ENCODE measurements at places on chromosomes 1 and 21.
A peak's percentile ranks its signal among the peaks of the same experiment; 100 is the strongest.

GRCh38 chr1:151535326-151536271 lies 4.5 kb upstream of the TUFT1 start:
- DNase-seq: no peak

- no peak for DNase-seq
Observed at GRCh38 chr1:230515451-230516145, 89.5 kb upstream of the PGBD5 start.

DNA sequence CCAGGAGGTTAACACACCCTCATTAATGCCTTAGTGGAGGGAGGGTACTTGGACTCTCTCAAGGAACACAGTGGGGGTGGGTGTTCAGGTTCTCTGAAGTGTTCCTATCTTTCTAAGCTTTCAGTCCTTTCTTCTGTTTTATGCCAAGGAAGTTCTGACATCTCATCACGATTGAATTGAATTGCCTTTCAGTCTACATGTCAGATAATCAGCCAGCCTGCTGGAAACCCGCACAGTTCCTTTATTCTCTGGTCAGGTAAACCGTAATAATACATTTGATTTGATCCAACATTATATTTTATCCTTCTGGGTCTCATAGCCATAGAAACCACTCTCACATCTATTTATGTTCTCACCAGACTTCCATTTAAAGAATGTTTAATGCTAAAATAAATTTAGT lies 339.0 kb downstream of the RWDD3 start:
- DNase-seq: no peak

- no peak for DNase-seq
Observed at GRCh38 chr1:201361652-201362504, 15.6 kb downstream of the TNNT2 start.

GRCh38 chr1:158771950-158772866 lies at the start of gene OR6N1:
Gene OR6N1 (minus strand): TSS chr1:158772195. CDS start chr1:158766682, 5,513 bp downstream.
- no peak for DNase-seq

- no peak for DNase-seq
Observed at GRCh38 chr1:241495741-241496140, 23.8 kb downstream of the FH start.

DNA sequence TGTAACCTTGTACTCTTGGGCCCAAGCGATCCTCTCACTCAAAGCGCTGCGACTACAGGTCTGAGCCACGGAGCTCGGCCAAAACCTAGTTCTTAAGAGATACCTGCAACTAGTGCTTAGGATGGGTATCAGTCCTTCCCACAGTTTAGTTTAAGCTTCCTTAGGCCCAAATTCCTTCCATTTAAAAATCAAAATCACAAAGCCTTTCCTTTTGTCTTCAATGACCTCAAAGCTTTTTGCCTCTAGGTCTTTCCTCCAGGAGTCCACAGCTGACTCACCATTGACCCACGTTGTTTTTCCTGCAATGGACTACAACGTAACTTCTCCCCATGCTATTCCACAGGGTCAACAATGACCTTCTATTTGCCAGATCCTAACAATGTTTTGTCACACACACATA lies 64.0 kb downstream of the APP start:
- no peak for DNase-seq

DNA sequence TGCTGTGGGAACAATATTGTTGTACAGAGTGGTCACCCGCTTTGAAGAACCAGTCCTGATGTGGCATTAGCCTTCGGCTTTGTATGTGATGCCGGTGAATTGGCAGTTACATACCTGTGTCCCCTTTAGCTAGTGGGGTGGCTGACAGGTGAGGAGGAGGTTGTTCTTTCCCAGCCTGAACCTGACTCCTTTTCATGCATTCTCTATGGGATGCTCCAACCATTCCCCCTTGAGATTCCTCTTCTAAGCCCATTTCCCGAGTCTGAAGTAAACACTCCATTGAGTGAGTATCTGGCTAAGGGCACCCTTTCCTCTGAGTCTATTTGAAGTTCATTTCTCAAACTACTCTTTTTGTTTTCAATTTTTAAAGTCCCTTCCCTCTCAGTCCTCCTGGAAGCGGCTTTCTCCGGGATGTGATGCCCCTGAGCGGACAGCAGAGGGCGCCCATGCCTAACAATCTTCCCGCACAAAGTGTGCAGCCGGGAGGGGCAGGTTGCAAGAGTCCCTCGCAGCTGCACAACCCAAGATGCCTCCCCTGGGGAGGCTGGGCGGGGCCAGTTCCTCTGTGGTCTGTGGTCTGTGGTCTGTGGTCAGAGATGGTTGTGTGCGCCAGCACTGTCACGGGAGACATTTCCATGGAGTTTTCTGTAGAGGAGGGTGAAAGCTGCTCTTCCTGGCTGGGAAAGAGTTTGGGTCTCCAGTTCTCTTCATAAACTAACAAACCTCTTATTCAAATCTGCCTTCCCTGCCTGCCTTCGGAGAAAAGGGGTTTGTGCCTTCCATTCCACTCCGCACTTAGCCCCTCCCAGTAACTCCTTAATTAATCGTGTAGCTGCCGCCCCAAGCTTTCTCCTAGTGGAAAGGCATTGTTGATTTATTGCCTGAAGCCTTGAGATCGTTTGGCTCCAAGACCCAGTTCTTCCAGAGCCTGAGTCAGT lies 36.4 kb upstream of the LMX1A start:
- DNase-seq: peak; percentile 78

DNA sequence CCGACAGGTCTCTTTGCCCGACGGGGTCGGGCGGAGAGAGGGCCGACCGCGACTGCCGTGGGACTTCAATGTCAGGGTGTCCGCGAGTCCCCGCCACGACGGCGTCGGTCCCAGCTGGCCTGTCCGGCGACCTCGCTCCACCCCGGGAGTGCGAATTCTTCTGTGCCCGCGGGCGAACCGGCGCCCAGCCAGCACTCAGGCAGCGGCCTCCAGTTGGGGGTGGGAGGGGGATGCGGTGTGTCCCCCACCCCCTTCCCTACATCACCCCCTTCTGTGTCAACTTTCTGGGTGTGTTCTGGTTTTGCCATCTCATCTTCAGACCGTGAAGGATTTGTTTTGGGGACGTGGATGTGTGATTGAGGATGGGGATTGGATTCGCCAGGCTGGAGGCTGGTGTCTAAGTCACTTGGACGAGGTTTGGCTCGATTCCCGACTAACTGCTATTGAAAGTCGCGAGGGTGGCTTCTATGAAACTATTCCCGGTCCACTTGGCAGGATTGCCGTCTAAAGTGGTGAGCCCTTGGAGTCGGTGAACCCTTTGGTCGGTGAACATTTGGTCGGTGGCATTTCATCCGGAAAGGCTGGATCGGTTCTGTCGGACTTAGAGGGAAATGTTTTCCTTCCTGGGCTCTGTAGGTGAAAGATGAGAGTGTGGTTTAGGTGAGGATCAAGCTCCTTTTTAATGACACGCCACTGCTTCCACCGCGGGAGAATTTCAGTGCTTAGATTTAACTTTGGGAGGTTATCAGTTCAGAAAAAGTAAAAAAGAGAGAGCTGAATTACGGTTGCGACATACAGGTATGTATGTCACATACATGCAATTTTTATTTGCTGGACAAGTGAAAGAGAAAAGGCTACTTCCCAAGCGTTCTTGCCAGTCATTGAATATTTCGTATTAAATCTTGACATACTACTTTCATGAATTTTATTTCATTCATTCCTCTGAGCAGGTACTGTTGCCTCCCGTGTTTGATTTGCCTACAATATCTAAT lies 771 bp downstream of the ABCD3 start:
- DNase-seq: no peak

DNA sequence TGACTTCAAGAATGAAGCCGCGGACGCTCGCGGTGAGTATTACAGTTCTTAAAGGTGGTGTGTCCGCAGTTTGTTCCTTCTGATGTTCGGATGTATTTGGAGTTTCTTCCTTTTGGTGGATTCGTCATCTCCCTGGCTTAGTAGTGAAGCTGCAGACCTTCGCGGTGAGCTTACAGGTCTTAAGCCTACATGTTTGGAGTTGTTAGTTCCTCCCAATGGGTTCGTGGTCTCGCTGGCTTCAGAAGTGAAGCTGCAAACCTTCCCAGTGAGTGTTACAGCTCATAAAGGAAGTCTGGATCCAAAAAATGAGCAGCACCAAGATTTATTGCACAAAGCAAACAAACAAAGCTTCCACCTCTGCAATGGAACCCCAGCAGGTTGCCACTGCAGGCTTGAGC lies 14.7 kb downstream of the LDLRAD1 start:
- no peak for DNase-seq

- no peak for DNase-seq
Observed at GRCh38 chr1:22428672-22429071, 23.0 kb upstream of the ZBTB40 start.

GRCh38 chr21:35035581-35035980 lies 13.5 kb downstream of the RUNX1 start:
- DNase-seq: no peak

GRCh38 chr1:89844860-89845259 lies 24.0 kb downstream of the LRRC8D start:
- no peak for DNase-seq

- DNase-seq: no peak
Observed at GRCh38 chr21:45408801-45409261, 3.9 kb downstream of the COL18A1 start.

GRCh38 chr21:38361324-38361723 lies 104.5 kb downstream of the KCNJ15 start:
- no peak for DNase-seq

- no peak for DNase-seq
Observed at GRCh38 chr1:85343612-85344255, 67.3 kb upstream of the BCL10 start.

DNA sequence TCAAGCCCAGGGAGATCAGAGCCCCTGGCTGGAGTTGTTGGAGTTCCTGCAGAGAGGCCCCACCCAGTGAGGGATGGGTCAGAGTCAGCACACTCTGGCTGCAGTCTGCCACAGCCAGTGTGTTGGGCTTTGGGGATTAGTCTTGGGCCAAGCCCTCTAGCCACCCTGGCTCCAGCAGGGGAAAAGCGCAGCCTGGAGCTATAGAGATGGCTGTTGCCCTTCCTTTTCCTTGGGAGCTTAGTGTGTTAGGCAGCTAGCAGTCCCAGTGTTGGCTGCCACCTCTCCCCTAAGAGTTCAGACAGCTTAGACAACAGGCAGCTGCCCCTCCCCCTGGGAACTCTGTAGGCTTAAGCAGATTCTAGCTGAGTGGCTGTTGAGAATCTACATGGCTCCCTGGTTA lies 45.1 kb downstream of the DPT start:
- no peak for DNase-seq

DNA sequence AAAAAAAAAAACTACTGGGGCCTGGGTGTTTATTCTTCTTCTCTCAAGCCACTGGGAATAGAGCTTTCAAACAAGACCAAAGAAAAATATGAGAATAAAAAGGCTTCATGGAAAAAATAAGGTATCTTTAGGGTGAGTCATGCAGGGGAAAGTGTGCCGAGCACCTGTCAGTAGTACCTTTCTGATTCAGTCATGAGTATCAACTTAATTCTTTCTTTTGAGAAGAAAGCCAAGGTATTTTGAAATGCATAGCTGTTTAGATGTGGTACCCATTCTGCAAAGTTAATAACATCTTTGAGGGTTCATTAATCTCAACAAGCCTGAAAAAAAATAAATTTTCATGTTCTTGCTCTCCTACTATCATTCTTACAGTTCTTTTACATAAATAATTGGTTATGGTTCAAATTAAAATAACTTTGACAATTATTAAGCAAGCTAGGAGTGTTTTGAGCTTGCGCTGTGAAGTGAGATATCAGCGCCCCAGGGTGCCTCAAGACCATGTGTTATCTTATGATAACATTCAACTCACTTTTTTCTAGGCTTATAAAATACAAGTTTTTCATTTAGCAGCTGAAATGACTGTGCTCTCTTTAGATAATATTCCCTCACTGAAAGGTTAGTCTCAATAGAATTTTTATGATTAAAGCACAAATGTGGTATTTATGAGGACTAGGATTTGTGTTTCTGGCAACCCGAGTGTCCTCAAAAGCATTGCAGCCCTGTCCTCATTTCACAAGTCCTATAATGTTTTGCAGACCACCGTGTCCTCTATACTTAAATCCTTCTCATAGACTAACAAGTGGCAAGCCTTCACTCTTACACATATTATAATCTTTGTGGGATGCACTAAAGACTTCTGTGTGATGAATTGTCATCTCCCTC lies 138.6 kb downstream of the SLC44A5 start:
- no peak for DNase-seq

- DNase-seq: no peak
Observed at GRCh38 chr1:116553386-116554115, 17.3 kb downstream of the CD58 start.

DNA sequence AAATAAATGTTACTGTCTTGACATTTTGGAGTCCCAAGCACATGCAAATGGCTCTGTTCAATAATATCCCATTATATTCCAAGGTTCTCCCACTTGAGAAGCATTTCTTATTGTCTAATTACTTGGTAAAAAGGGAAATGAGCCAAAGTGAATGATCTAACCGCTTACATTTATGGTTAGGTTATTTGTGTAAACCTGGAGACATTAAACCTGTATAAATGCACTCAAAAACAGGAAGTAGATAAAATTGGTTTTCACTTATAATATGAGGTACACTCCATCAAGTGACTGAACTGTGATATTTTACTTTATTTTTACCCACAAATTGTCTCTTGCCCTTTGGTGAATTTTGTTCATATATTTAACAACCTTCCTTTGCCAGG lies 26.8 kb downstream of the KIF1B start:
- no peak for DNase-seq

DNA sequence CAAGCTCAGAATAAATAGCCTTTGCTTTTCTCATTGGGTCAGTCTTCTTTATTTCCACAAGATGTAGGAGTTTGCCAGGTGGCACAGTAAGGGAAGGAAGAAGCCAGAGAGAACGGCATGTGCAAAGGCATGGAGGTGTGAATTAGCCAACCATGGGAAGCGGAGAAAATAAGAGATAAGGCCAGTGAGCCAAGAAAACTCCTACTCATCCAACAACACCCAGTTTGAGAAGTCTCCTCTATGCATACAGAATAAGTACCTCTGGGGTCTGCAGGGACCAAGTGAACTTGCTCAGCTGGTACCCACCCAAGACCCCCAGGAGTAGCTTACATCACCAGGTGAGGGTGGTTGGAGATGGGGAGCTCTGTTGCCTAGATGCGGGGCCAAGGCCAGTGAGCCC lies 66.7 kb downstream of the TAS1R2 start:
- no peak for DNase-seq

DNA sequence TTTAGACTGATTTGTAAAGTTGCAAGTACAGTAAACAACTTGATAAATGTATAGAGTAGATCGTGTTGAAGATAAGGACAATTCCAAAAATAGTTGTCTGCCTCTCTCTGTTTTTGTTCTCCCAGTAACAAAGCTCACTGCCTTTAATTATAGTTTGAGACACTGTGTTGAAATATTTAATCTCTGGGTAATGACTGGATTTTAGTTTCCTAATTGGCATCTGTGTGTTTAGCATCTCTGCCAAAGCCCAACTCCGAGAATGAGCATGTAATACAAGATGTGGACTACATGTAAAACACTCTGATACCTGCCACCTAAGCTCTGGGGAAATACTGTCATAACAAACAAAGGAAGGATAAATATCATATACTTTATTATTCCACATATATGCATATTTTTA lies 27.7 kb upstream of the SDE2 start:
- DNase-seq: no peak
